ENCODE measurements at places on chromosomes 1 and 21.

DNA sequence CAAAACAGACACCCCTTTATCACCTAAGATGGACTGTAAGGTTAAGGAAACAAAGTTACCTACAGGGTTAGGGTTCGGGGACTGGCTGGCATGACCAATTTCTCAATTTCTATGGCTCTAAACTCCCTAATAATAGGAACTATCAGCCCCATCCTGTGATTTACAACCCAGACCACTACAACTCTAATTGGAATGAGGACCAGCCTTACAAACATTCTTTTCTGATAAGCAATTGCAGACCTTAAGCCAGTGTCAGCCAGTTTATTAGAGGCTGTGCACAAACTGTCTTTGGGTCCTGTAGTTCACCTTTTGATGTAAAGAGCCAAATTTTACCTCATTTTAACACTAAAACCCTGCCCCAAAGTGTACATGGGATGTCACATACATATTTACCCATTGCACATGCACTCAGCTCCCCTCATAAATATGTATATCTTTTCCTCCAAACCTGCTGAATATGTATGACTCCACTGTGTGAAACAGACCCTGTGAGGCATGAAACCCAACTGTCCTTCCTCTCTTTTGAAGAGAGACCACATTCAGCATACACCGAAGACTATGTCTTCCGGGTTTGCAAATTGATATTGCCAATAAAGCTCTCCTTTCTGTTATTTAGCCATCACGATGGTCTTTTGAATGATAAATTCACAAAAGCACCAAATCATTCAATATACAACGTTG is 7.3 kb upstream of the APP start:
- no peak for DNase-seq

DNA sequence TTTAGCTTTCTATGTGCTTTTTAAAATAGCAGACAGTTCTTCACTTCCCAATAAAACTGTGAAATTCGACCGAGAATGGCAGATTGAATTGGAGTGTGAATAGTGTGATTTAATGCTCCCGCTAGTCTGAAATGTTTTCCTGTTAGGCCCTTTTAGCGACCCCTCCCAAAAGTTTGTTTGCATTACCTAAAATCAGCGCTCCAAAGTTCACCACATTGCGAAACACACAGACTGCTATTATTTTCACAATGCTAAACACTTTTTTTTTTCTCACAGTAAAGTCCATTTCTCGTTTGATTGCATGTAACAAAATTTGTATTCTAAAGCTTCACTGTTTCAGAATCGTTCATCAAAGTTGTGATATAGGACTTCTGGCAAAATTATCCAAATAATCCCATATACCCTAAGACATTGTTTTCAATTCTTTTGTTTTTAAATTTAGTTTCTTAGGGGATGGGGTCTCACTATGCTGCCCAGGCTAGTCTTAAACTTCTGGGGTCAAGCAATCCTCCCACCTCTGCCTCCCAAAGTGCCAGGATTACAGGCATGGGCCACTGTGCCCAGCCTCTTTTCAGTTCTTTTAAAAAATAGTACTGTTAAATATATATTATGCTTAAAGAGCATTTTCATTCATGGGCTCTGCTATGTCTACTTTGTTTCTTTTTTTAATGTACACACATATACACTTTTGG is 76.5 kb upstream of the USH2A start:
- DNase-seq = no peak

GRCh38 chr1:56675763-56676162 is 30.6 kb downstream of the PRKAA2 start:
- no peak for DNase-seq

DNA sequence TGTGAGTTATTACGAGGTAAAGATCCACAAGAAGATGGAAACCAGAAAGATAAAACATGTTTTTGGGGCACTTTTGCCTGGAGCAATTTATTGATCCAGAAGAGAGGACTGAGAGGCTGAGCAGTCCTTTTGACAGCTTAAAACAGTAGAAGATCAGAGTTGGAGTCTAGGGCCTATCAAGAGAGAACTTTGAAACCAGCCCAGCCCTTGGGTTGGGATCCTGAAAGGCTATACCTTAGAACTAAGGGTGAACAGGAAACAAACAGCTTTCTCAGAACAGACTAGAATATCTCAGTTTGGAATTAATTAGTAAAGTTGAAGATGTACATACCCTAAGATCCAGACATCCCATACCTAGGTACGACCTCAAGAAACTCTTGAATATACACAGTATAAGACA is 89.6 kb downstream of the ZZZ3 start:
- DNase-seq = no peak

GRCh38 chr1:180131510-180131909 is 23.2 kb upstream of the QSOX1 start:
- DNase-seq = no peak

DNA sequence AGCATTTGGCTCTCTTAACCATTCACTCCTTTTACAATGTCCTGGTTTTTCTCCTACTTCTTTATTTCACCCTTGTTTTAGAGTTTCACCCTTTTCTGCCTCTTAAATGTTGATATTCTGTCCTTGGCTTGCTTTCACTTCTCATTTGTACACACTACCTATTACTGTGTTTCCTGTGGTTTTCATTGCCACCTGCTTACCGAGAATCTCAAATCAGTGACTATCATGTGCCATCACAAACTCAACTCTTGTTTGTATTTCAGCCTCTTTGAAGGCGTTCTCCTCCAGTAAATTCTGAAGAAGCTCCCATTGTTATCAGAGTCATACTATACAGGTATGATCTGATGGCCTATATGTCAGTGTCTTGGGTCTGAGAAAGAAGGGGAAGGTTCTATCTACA is 65.7 kb downstream of the NPHS2 start:
- DNase-seq = no peak

- no peak for DNase-seq
Measured at GRCh38 chr1:216528816-216529215, 105.6 kb upstream of the USH2A start.

DNA sequence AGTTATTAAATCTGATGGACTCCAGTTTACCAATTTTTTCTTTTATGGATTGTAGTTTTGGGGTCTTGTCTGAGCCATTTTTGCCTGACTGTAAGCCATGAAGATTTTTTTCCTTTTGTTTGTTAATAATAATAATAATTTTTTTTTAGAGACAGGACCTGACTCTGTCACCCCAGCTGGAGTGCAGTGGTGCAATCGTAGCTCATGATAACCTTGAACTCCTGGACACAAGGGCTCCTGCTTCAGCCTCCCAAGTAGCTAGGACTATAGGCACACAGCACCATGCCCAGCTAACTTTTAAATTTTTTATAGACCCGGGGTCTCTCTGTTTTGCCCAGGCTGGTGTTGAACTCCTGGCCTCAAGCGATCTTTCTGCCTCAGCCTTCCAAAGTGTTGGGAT is 6.3 kb downstream of the PTBP2 start:
- DNase-seq = no peak

- DNase-seq = no peak
Measured at GRCh38 chr1:56034847-56035481, 544.4 kb downstream of the PLPP3 start.

GRCh38 chr1:237005674-237006073 is 1.4 kb upstream of the MT1HL1 start:
- DNase-seq = no peak

- no peak for DNase-seq
Measured at GRCh38 chr1:212609701-212610574, 1.4 kb downstream of the ATF3 start.

DNA sequence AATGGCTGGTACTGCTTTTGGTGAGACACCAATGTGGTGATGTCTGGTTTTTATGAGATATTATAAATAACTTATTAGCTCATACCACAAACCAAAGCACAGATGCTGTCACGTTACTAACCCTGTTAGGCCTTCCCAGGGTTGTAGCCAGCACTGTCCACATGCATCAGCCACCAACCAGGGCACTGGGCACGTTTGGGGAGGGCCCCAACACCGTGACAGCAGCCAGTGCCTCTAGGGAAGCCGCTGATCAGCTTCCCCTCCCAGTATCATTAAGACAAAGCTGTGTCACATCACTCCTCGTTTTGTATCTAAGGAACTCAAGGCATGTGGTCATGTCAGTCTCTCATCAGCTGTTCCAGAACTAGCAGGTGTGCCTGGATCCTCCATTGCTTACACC is 13.9 kb downstream of the URB1 start:
- DNase-seq = no peak

Measured in ACHN (cell line).